ENCODE measurements at places on chromosomes 1 and 21.

GRCh38 chr1:198849093-198849492, 210.3 kb downstream of the PTPRC start:
- DNase-seq: no peak

- no peak for DNase-seq
Measured at GRCh38 chr1:158118713-158119402, 61.8 kb upstream of the CD1D start.

DNA sequence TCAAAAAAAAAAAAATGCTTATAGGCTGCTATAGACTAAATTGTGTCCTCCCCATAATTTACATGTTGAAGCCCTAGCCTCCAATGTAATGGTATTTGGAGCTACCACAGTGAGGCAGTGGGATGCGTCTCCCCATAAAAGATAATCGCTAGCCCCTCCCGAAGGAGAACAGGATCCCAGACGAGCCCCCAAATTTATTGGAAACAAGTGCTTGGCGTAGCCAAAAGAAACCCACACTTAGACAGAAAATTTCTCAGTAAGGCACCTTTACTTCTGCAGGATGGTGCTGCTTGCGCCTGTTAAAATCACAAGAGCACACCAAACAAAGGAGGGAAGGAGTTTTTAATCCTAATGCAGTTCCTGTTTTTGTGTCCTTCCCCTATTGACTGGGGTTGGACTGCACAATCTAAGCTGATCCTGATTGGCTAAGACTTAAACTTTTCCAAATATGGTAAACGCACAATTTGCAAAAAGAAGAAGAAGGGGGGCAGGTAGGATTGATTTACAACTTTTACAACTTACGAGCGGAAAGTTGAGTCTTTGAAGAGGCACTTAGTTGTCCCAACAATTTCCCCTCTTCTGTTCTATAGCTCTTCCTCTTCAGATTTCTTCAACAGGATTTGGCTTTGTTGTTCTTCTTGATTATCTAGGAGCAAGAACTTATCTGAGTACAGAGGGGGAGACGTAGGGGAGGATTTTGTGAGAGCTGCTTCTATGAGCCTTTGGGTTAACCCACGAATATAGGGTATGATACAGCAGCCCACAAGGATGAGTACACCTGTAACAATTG, 3.0 kb upstream of the IPP start:
- DNase-seq: no peak

- peak; percentile 55 for DNase-seq
Measured at GRCh38 chr21:42233067-42233961, 14.4 kb downstream of the ABCG1 start.

DNA sequence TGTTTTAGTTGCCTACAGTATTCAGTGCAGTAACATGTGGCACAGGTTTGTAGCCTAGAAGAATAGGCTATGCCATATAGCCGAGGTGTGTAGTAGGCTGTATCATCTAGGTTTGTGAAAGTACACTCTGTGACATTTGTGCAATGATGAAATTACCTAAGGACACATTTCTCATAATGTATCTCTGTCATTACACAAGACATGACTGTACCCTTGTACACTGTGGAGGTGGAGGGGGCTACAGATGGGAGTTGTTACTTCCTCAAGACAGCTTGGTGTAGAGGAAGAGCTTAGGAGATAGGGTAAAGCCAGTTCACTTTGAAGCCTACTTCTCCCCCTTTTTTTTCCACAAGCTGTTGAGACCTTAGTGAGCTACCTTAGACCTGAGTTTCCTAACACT, 59.7 kb upstream of the RAVER2 start:
- no peak for DNase-seq

GRCh38 chr1:3625151-3625907, 514 bp downstream of the TPRG1L start:
- DNase-seq: no peak

GRCh38 chr1:202961220-202961880, 3.2 kb upstream of the ADIPOR1 start:
- no peak for DNase-seq

GRCh38 chr1:51240084-51240483, 4.0 kb downstream of the RNF11 start:
- DNase-seq: no peak

GRCh38 chr1:211775170-211775569, 55.4 kb downstream of the LPGAT1 start:
- no peak for DNase-seq

DNA sequence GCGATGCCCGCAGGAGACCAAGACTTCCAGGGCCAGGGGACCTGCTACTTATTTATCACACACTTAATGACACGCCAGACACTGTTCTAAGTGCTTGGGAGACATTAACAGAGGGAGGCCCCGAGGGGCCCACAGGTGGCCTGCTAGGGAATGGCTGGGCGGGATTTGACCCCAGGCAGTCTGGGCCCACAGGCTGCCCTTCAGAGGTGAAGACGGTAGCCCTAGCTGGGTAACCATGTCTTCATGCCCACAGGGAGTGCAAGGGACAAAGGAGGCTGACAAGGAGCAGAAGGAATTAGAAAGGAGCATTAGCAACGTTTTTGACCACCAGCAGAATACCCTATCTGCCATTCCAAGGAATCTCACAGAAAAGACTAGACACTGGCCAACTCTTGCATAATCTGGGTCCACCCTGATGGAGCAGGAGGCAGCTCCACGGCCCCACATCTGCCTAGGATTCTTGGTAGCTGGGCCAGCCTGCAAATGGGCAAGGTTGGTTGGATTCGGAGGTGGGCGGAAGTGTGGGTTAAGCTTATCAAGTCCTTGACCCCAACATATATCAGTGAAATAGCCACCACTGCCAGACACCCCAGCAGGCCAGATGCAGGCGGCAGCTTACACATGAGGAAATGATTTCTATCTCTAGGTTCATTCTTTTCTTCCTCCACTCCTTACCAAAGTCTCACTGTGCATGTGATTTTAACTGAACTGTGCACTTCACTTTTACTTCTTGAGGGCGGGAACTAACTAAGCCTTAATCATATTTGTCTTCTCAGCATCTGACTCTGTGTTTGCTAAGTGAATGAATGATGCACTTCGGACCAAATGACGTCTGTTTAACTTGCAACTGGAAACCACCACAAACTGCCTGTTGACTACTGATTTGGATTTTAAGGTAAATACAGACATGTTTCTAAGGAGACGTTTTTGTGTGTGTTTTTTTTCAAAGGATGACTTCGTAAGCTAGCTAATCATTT, 3.4 kb upstream of the ETS2 start:
- DNase-seq: no peak

- no peak for DNase-seq
Measured at GRCh38 chr1:30698401-30698981, 24.9 kb downstream of the MATN1 start.

Data from stimulated activated CD4-positive, alpha-beta T cell treated with anti-CD3 and anti-CD28 coated beads, Interleukin-1b, Interleukin-23, amount 100 ng/mL, for 1 hour (primary cell).